Adipocyte (in vitro differentiated cells): ENCODE measurements at places on chromosomes 6 and 20.
A peak's percentile ranks its signal among the peaks of the same experiment; 100 is the strongest.

- no peak for DNase-seq
Observed at GRCh38 chr6:96391776-96392360, 129.7 kb upstream of the UFL1 start.

- DNase-seq: no peak
Observed at GRCh38 chr6:12410946-12411345, 120.8 kb downstream of the EDN1 start.

- DNase-seq: peak; percentile 4
Observed at GRCh38 chr6:52098721-52099120, 11.3 kb upstream of the PKHD1 start.

DNA sequence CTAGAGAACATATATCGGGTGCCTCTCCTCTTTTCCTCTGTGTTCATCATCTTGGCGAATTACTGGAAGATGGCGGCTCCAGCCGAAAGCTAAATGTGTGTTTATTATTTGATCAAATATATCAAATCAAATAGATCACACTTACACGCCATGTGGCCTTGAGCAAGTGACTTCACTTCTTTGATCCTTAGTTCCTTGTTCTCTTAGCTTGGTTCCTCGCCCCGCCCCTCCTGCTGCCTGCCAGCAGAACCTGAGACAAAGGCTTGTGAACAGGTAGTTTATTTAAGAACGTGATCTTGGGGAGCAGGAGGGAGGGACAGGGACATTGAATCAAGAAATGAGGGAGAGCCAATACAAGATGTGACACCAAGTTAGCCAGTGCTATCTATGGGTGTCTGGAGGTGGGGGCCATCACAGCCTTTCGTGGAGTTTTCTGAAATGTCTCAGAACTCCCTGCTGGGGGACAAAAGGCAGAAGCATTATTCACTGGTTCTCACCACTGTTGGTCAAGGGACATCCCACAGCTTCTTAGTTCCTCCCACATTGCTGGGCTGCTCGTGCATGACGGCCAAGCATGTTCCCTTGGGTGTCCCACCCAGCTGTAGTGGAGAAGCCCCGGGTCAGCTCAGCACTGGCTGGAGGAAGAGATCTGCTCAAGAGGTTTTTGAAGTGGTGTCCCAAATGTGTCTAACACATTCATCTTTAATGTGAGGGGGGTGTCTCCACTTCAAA lies 44.9 kb upstream of the RNF24 start:
- no peak for DNase-seq

DNA sequence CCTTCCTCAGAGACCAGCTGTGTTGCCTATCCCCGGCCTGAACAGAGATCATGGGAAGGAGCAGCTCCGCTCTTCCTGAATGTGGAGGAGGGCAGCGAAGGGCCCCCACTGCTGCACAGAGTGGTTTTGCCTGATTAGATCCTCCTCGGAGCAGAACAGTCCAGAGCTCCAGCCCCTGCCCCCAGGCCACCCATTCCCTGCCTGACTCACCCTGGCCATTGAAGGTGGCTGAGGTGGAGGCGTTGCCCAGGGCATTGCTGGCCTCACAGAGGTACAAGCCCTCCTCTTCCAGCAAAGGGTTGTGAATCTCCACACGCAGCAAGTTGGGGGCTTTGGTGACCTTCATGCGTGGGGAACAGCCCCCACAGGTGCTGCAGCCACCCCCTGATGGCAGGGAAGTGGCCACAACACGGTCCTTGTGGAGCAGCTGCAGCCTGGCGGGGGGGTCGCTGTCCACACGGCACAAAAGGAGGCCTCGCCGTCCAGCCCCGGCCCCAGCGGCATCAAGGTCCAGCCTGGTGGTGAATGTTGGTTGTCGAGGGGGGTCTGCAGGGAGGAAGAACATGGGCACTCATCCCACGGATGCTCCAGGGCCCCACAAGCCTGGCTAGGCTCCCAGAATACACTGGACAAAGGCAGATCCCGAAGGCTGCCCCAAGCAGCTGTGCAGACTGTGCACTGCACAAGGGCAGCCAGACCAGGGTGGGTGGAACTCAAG lies 14.7 kb downstream of the SIGLEC1 start:
- DNase-seq: no peak
